ENCODE measurements at places on chromosomes 2 and 18.

DNA sequence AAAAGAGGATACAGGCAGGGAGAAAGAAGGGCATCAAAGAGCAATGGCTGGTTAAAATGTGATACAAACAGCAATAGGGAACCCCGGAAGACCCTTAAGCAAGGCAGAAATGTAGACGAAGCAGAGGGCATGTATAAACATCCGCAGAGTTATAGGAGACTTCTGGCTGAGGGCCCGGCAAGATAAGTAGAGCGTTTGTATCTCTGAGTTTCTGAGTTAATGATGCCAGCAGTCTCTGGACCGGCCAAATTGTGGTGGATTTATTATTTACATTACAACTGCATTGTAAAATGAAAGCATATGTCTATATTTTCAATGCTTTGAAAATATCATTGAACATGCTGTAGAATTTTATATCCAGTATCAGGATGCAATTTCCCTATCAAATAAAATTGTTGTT lies 148.0 kb upstream of the KCTD1 start:
- DNase-seq: no peak

DNA sequence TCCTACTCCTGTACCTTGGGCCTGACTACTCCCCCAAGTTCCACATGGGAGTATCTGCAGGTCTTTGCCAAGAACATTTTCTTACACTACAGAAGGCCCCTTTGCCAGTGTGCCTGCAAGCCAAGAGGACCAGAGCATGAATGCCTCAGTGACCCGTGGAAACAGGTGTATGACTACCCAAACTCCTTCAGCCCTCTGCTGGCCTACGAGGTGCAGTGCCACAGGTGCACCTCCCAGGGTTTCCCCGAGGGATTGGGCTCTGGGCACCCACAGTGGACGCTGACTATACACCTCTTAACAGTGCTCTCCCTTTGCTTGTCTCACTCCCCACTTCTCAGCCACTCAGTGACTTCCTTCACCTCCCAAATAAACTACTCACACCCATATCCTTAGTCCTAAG lies 91.4 kb downstream of the COL6A3 start:
- DNase-seq: no peak

DNA sequence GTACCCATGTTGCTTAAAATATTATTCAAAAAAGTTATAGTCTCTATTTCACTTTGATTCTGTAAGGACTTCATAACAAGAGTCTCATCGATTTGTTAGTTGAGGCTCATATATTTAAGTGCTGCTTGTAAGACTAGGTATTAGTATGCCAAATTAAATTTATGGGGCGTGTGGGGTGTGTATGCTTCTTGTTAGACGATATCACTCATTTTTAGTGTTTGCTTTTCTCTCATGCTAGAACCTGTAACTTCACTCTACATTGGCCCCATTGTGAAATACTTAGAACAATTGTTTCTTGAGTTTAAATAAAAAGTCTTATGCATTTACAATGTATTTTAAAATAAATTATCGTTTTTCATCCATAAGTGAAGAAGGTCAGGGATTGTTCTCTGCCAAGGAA lies 63.6 kb downstream of the CTNNA2 start:
- DNase-seq: no peak

DNA sequence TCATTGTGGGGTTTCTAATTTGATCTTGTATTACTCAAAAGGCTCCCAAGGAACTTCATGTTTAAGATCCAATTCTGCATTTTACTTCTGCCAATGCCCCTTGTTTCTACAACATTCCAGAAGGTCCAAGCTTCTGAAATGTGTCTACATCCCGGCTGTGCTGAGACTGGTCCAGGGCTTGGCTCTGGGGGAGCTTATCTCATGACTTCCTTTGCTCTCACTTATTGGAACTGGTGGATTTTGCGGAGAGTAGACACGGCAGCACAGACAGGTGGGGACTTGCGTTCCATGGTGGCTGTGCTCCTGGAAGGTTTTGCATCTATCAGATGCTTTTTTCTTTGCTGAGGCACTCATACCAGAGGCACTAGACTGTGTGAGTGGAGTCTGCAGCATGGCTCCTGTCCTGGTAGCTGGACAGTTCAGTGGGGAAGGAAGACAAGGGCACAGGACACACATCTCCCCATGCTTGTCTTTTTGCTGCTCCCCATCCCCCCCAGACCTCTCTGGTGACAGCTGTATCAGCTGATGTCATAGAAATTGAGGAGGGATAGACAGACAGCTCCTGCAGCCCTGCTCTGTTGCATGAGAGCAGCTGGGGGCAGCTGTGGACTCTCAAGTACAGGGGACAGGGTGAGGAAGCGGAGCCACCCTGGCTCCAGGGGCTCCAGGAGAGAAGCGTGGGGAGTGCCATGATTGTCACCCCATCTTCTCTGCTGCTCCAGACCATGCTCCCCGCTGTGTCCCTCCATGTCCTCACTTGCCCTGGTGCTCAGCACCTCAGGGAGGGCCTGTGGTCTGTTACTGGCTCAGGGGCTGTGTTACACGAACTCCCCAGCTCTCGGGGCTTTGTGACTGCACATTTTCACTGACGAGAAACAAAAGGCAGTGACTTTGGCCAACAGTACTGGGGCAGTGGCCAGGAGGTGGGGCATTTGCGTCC lies 46.0 kb downstream of the ACAA2 start:
- no peak for DNase-seq

DNA sequence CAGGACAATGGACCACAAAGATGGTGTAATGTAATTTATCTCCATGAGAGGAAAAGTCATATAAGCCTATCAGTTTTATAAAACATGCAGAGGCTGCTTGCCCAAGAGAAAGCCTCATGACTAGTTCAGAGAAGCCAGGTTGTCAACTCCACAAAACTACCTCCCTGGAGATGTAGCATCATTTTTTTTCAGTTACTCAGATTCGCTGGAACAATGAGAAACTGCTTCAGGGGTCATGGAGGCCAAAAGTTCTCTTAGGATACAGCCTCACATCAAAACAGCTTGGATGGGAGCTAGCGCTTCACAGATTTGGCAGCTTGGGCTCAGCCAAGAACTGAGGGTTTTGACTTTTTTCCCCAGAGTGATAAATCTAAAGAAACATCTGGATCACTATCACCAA lies 263.5 kb downstream of the INSIG2 start:
- no peak for DNase-seq

DNA sequence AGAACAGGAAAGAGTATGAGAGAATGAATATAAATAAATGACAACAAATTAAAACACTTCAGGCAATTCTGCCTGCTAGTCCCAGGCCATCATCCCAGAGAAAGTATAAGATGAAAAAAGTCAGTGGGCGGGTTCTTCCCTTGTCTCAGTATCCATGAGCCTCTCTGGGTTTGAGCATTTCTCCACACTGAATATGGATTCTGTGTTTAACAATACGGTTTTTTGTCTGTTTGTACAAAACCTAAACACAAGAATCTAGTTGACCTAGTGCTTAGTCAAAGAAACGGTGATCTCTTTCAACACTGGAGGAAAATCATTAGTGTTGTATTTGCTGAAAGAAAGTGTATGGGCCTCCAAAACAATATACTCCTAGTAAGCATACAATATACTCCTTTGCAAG lies 10.0 kb downstream of the SUCLG1 start:
- DNase-seq: no peak

- DNase-seq: no peak
Measured at GRCh38 chr2:196162586-196163175, 8.7 kb downstream of the STK17B start.

DNA sequence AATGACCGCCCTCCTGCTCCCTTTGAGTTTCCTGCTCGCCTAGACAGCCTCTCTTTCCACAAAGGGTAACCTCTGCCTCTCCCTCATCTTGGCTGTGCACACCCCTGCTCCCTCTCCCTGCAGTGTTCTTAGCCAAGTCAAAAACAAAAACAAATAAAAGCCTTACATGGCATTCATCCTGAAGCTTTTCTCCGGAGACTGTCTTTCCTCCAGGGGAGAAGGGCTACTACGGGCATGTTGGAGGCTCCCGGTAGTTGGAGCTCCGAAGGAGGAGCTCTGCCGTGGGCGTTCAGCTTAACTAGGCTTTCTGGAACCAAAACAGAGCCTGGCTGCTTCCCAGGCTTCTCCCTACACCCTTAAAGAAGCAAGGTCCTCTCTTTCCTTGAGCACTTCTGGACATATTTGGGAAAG lies 104.2 kb downstream of the TPGS2 start:
- DNase-seq: no peak

- no peak for DNase-seq
Measured at GRCh38 chr18:50190236-50190635, 4.7 kb downstream of the MYO5B start.

Measured in stimulated activated CD4-positive, alpha-beta T cell treated with anti-CD3 and anti-CD28 coated beads, TNF-alpha, amount 100 ng/mL, for 24 hours (primary cell).